Pancreas (tissue), 10 donors: ENCODE measurements at places on chromosomes 16 and 17. TPM values are rescaled to one million over a fixed set of nuclear protein-coding genes. Genes with fewer than 3 reads are reported as not detected.

Gene SPATA22
- polyA plus RNA-seq = 0.09 TPM

Gene CORO6
- 4.4 TPM for polyA plus RNA-seq

Gene C17orf50
- polyA plus RNA-seq = 0.12 TPM

Gene FSCN2
- polyA plus RNA-seq = 2.5 TPM

Gene CCL3
- 0.76 TPM for polyA plus RNA-seq

Gene STAC2
- 0.11 TPM for polyA plus RNA-seq

Gene CLEC10A
- polyA plus RNA-seq = 1.3 TPM

Gene CYGB
- polyA plus RNA-seq = 10.3 TPM
